NCI-H446 (cell line): ENCODE measurements at places on chromosomes 11 and 22.

DNA sequence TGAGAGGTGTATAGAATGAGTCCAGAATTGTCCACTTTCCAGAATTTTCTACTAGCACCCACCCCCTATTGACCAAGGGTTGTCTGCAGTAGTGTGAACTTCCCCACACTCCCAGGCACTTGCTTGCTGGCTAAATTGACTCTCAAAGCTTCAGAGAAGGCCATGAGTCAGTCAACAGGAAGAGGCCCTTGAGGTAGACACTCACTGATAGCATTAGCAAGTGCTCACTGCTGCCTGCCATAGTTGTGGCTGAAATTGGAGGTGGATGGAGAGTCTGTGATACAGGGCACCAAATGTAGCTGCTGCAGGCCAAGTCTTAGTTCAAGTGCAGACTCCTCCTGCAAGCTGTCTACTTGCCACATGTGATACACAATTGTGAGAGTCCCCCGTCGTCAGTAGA is 156.8 kb downstream of the SPON1 start:
- no peak for DNase-seq

DNA sequence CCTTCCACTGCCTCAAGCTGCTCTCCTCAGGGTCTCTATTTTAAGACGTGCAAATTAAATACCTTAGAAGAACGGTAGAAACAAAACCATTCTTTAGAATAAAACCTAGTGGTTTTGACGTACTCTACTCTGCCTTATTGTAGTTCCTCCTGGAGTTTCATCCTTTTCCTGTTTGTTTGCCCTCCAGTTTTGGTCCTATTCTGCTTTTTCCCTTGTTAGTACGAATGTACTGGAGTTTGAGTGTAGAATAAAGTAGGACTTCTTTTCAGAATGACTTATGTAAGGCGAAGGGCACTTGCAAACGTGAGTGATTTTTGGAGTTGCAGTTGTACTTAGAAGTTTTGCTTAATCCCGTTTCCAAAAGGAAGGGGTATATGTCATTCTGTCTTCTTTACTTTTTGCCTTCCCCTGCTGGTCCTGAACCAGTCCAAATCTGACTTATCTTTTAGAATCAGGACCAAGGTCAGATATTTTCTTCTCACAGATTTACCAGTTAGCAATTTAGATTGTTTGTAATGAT is 1.4 kb downstream of the SIK2 start:
- DNase-seq, result no peak

DNA sequence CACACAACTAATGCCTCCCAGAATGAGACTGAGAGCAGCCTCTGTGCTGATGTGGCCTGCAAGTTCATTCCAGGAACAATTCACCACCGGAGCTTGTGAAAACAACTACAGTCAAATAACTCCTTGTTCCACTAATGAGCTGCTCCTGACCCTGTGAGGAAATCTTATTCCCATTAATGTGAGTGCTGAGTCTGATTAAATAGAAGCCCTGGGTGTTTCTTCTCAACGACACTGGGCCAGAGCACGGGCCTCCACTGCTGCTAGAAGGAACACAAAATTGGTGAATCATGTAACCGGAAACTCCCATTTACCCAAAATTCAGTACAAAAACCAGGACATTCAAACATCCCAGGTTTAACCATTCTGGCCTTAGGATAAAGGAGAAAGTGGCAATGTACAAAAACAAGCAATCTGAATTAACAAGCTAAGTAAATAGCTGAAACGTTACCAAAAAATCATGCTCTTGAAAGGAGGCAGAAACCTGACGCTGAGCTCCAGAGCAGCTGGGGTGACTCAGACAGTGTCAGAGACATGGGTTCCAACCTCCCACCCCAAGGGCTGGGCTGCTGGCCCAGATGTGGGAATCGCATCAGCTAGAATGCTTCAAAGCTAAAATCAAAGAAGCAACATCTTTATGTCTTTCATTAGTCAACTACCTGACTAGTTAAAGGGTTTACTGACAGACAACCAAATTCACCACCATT is 26.7 kb downstream of the SERGEF start:
- DNase-seq, result no peak

GRCh38 chr22:23073526-23074229 is 3.4 kb downstream of the GNAZ start:
- no peak for DNase-seq

DNA sequence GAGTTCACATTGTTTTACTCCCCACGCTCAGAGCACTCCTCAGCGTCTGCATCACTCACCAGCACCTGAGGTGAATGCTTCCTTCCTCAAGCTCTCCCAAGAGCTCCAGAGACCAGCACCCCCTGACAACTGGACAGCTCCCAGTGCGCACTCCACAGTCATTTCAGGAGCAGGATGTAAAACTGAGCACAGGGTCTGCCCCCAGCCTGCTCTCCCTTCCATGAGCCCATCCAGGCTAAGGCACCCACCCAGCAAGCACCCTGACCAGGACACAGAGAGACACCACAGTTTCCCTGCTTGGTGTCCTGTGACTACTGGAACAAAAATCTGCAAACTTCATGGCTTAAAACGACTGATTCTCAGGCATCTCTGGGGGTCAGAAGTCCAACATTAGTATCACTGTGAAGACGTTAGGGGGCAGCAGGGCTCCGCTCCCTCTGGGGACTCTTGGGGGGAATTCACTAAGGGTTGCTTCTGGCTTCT is 3.3 kb downstream of the SCGB1D2 start:
- no peak for DNase-seq

- DNase-seq, result no peak
These were observed 87.9 kb upstream of the CLPB start for GRCh38 chr11:72522186-72522585.

DNA sequence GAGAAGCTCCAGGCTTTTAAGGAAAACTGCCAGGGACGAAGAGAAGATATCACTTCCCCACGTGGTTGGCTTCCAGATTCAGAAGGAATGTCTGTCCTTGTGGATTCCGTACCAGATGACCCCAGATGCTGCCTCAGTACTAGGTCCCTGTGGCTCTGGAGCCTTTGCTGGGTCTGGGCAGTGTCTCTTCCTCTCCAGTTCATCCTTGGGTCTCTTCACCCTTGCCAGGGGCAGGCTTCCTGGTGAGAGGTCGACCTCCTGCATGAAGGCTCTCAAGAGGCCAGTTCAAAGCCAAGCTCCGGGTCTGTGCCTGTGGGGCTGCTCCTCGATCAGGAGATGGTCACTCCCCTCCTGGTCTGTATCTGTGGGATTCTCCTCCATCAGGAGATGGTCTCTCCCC is 74.7 kb upstream of the B3GAT1 start:
- DNase-seq, result no peak

GRCh38 chr11:126990716-126991480 is 9.7 kb downstream of the KIRREL3 start:
- no peak for DNase-seq

GRCh38 chr22:38891256-38891655 is 19.2 kb upstream of the CBX6 start:
- DNase-seq, result no peak

DNA sequence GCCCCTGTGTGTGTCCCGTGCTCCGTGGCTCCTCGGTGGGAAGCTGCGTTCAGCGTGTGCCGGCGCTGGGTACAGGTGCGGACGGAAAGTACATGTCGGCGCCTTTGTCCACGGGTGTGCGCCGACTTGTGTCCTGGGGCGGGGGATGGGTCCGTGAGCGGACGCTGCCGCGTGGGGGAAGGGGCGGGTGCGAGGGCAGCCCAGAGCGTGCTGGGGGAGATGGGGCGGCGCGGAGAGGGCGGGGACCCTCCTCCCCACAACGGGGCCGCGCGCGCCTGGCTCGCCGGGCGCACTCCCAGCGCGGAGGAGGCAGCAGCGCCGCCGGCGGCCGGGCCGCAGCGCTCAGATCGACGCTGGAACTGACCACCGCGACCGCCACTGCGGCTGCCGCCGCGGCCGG is 33.6 kb upstream of the RELT start:
- no peak for DNase-seq

DNA sequence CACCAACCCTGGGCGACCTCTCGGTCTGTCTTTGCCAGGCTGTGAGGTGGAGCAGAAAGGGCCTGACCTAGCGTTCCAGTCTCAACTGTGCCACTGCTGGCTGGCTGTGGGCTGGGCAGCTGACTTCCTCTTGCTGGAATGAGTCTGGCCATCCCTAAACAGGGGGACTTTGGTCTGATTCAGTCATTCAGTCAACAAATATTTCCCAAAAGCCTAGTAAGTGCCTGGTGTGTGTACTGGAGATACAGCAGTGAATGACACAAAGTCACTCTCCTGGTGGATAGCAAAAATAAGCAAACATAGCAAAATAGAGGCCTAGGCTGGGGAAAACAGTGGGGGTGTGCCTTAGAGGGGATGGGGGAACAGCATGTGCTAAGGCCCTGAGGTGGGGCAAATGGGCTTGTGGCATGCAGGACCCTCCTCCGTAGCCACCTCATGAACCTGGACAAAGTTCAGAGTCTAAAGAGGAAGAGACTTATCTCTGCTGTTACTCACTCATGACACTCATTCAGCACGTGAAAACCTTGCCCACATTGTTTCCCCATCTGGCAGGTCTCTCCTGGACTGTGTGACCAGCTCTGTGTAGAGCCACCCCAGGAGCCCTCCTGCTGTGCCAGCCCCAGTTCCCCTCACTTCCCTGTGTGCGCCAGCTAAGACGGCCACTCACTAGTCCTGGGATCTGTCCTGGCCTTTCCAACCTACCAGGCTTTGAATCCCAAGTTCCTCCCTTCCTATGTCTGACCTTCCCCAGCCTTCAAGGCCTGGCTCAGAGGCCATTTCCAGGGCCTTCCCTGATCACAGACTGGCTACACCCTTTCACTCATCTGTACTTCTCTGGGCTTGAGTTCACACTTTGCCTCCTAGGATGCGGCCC is 4.7 kb downstream of the GUCD1 start:
- no peak for DNase-seq

DNA sequence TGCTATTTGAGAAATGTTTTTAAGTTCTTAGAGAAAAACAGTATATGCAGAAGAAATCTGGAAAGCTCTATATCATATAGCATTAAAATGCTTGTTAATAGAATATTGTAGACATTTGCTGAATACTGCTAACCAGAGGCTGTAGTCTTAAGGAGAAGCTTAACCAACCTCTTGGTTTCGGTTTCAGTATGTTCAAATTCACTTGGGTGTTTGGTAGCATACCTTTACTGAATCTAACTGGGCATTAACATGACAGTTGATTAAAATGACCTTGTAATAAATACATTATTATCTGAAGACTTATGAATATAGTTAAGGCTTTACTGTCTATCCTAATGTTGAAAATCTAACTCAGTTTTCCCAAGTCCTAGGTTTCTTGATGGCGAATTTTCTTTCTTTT is 5.4 kb downstream of the PCF11 start:
- no peak for DNase-seq

- no peak for DNase-seq
These were observed 17.2 kb upstream of the CRYBB3 start for GRCh38 chr22:25182131-25183110.

GRCh38 chr11:80873310-80873999 is 1432.6 kb upstream of the TENM4 start:
- no peak for DNase-seq

DNA sequence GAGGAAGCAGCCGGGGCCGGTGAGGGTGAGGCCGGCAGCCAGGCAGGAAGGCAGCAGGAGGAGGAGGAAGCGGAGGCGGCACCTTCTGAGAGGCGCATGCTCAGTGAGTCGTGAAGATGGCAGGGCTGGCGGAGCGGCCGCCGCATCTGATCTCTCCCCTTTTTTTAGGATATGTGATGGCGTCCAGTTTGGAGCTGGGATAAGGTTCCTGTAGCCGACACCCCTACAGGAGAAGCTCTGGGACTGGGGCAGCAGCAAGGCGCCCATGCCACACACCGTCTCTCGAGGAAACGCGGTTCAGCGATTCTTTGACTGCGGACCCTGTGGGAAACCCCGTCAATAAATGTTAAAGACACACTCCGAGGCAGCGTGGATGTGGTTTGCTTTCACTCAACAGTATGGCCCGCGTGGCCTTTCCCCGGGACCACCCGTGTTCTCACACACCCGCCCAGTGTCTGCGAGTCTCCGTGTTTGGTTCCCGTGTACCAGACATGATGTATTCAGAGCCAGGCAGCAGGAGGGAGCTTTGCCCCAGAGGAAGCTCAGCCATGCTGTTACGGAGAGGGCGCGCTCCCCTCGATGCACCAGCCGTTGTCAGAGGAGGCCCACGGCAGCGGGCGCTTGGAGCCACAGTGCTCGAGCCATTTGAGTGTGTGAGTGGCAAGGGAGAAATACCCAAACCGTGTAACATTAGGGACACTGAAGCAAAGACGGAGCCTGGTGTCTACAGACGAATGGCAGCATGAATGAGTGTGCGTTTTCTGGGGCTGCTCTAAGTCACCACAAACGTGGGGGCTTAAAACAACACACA is 27.7 kb upstream of the PARVB start:
- no peak for DNase-seq

GRCh38 chr11:121539000-121539399 is 86.2 kb upstream of the SORL1-AS1 start:
- no peak for DNase-seq

DNA sequence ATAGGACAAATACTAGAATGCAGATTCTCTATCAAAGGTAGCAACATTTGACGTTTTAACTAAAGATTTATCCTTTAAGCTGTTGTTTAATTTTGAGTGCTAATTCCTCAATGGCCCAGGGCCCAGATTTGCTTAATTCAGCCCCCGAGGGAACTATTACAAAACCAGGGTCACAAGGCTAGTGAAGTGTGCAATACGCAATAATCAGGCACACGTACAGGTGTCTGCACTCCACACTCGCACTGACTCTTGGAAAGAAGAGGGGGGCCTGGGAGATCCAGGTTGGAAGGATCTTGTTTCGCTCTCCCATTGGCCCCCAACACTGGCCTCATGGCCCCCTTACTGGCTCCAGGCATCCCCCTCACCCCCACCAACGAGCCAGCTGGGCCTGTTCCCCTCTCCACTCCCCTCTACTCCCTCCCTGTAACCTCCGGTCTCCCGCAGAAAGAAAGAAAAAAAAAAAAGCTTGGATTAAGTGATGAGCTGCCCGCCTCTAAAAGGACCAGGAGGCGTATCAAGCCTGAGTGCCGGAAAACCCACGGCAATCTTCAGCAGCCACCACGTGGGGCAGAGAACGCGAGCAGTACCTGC is 2.2 kb upstream of the KIRREL3 start:
- no peak for DNase-seq

DNA sequence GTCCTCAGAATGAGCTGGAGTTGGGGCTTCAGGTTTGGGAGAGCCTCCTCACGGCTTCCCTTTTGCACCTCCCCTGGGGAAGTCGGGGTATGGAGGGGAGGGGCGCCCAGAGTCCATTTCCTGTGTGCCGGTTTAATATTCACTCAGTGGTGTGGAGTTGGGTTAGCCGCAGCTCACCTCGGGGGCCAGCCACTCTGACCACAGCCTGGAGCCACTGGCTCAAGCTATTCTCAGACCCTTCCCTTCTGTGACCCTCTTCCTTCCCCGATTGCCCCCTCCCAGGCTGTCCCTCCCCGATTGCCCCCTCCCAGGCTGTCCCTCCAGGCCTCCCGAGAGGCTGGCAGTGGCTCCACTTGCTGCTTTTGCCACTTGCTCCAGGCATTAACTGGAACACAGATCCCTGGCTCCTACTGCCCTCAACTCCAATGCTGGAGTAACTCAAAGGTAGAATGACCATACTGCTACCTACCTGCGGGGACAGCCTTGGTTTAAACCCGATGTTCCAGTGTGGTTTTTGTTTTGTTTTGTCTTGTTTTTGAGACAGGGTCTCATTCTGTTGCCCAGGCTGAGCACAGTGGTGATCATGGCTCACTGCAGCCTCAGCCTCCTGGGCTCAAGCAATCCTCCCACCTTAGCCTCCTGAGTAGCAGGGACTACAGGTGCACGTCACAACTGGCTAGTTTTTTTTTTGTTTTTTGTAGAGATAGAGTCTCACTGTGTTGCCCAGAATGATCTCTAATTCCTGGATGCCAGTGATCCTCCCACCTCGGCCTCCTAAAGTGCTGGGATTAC is 29.3 kb downstream of the RPUSD4 start:
- DNase-seq, result no peak
